Stimulated activated CD8-positive, alpha-beta memory T cell treated with anti-CD3 and anti-CD28 coated beads, Interleukin-7, amount 100 ng/mL, for 48 hours (primary cell): ENCODE measurements at places on chromosomes 3 and 15.

GRCh38 chr3:132538072-132538471 lies 59.0 kb upstream of the ACKR4 start:
- no peak for DNase-seq

DNA sequence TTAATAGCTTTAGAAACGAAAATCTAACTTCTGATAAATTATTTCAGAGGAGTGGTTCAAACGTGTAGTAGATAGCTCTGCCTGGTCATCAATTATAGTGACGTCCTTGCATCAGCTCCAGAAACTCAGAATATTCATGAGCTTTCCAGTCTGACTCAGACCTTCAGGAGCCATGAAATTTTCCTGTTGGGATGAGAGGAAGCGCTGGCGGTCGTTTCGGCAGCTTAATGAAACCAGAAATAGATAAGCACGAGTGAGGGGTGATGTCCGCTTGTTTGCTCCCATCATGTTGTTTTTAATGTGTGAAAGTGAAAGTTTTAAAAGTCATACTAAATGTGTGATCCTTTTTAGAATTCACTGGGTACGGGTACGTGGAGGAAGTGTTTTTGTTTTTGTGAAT lies 141.1 kb downstream of the PGPEP1L start:
- DNase-seq: no peak

GRCh38 chr3:119697394-119697793 lies 5.4 kb upstream of the CFAP91 start:
- DNase-seq: no peak

DNA sequence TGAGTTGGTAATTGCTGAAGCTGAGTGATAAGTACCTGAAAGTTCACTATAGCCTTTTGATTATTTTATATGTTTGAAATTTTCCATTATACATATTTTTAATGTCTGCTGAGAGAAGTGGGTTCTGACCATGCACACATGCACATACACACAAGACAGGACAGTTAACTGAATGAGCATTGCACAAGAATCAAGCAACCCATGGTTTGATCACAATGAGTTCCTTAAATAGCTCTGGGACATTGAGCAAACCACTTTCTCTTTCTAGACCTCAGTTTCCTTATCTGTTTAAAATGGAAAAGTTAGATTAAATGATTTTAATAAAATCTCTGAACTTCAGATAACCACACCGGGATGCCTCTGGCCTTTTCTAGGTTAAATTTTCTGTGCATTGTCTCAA lies 26.7 kb downstream of the SNTN start:
- no peak for DNase-seq

DNA sequence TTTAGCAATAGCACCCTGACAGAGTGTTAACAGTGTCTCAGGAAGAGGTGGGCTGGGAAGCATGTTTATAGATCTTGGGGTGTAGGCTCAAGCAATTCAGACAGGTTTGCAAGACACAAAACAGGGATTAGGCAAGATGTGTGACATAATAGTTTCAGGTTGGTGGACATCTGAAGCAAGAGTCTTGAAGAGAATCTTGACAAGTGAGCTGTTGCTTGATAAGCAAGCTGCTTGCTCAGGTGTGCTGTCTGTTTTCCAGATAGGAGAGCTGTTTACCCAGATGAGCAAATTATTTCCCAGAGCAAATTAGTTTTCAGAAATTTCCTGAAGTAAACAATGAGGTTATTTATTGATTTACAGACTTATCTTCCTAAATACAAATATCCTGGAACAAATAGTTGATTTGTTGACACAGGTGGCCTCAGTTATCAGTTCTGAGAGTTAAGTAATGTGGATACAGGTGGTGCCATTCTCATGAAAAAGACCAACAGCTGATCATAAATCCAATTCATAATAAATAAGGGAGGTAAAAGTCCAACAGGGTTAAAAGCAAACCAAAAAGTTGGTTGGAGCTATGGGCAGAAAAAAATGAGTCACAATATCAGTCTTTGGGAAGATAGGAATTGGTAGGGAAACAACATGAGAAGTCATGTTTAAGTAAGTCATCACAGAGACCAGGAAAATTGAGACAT lies 437.3 kb downstream of the TBL1XR1 start:
- DNase-seq: no peak

GRCh38 chr3:189756582-189757078 lies 125.4 kb downstream of the TP63 start:
- DNase-seq: no peak

GRCh38 chr15:90316139-90316538 lies 35.9 kb upstream of the ZNF774 start:
- no peak for DNase-seq
